ENCODE measurements at places on chromosomes 13 and 19. TPM values are rescaled to one million over a fixed set of nuclear protein-coding genes. Genes with fewer than 3 reads are reported as not detected.

The AXL gene
- 9.2 TPM for total RNA-seq

DNA sequence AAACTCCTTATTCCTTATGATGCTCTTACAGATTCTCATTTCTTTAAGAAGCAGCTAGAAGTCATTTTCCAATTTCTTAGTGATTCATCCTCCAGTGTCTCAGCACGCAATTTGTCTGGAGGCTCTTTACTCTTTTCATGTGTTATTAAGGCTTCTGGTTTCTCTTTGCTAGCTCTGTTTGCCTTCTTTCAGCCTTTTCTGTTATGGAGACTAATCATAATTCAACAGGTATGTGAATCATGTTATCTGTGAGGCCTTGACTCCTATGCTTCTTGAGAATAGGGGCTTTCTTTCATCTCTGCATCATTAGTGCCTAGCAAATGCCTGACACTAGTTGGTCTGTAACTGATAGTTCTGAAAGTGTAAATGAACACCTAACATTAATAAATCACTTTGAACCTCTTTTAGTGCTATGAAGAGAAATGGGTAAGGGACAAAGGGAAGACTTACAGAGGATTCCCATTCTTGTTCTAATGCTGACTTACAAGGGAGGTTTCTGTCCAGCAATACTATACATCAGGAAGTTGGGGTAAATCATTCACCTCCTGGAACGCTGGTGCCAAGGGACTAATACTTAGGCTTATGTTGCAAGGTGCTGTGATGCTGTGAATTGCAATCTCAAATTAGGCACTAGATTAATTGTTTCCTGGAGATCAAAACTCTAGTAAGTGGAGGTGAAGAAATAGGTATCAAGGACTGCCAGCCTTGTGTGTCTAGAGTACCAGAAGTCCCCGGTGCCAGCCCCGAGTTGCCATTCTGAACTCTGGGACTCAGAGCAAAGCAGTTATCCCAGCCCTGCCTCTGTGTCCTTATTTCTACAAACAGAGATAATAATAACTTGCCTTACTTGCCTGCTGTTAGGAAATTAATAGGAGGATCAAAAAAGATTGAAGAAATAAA is 265.6 kb downstream of the DCLK1 start:
- DNase-seq = no peak

GRCh38 chr19:35332817-35333216 is 3.8 kb downstream of the CD22 start:
- DNase-seq = no peak

The CFAP97D2 gene
- not detected for total RNA-seq
